Stimulated activated CD8-positive, alpha-beta memory T cell treated with anti-CD3 and anti-CD28 coated beads, Interleukin-2, amount 100 ng/mL, for 1 hour (primary cell): ENCODE measurements at places on chromosomes 7 and 10.

DNA sequence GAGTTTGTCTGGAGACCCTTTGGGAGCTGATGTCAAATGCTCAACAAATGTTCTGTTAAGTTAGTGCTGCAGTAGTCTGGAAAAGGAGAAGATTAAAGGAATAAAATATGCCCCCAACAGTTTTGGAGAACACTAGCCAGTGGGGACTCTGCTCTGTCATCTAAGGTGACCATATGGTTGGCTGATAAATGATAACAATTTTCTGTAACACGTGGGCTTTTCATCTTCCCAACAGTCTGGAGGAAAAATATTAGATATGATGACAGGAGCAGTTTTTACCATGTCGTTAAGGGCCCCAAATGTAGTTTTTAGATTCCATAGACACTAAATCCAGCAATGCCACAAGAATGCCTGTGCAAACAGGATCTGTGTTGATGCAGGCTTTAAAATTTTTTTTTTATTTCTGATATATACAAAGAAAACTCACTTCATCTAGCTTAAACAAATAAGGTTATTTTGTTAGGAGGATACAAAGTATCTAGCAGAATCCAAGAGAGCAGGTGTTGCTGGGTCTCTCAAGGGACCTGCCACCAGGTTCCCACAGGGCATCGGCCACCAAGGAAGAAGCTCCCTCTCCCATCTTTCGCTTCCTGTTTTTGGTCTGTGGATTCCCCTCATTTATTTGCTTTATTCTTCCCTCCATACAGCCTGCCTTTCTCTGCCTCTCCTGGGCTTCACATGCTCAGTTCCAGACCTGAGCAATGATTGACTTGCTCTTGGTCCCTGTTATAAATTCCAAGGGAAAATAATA lies 6.2 kb upstream of the CFAP58 start:
- no peak for DNase-seq

DNA sequence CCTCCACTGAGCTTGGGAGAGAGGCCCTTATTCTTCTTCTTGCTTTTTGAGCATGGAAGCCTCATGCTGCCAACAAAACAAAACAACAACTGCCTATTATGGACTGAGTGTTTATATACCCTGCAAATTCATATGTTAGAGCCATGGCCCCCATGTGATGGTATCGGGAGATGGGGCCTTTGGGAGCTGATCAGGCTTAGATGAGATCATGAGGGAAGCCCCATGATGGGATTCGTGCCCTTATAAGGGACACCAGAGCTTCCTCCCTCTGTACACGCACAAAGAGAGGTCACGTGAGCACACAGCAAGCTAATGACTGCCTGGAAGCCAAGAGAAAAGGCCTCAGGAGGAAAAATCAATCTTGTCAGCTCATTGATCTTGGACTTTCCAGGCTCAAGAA lies 235.0 kb downstream of the FANK1 start:
- no peak for DNase-seq

DNA sequence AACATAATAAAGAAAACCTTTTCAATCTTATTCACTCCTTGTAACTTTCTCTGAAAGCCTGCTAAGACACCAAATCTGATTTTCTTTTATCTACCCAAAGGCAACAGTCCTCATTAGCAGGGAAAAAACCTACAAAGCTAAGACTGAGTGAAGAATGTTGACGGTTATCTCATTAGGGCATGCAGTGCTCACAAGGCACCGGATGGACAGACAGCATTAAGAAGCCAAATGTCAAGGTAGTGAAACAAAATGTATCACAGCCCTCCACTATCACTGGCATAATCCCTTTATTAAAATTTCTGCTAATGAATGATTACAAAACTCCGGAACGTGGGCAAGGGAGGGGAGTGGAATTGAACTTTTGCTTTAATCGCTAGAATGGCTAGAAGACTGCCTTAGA lies 442.8 kb downstream of the NEBL start:
- no peak for DNase-seq

DNA sequence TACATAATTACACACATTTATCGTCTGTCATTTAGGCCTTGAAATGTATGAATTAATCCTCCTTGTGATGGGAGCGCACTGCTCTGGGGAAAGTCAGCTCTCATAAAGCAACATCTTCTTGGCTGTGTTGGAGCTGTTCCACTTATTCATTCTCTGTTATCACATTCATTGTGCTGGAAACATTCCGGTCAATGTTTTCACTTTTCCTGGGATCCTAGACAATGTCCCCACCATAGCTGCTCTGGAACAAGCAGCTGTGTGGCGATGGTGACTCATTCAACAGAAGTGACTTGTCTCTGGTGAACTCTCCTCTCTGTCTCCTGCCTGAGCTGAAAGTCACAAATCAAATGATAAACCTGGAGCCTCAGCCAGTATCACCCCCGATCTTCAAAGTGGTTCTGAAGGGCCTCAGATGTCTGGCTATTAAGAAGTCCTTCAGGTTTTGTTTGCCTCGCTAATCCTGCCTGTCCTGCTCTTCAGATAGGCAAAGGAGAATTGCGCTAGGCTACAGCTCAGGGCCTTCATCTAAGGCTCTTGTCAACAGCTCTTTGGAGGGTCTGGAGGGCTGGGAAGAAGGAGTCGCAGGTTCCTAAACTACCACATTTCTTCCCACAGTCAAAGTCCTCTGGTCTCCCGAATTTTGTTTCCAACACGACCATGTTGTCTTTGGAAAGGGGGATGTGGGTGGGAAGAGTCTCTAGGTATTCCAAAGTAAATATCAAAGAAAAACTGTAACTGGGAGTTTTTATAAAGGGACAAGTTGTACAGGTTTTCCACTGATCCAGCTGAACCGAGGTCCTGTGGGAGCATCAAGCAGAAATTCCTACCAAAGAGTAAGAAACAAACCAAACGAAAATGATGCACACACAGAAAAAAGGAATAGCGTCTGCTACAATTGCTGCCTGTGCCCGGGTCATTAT lies 29.3 kb downstream of the KLF6 start:
- no peak for DNase-seq

GRCh38 chr10:78924319-78925003 lies 144.3 kb upstream of the ZMIZ1 start:
- DNase-seq, result no peak

GRCh38 chr7:152704796-152705384 lies 28.9 kb upstream of the XRCC2 start:
- no peak for DNase-seq

DNA sequence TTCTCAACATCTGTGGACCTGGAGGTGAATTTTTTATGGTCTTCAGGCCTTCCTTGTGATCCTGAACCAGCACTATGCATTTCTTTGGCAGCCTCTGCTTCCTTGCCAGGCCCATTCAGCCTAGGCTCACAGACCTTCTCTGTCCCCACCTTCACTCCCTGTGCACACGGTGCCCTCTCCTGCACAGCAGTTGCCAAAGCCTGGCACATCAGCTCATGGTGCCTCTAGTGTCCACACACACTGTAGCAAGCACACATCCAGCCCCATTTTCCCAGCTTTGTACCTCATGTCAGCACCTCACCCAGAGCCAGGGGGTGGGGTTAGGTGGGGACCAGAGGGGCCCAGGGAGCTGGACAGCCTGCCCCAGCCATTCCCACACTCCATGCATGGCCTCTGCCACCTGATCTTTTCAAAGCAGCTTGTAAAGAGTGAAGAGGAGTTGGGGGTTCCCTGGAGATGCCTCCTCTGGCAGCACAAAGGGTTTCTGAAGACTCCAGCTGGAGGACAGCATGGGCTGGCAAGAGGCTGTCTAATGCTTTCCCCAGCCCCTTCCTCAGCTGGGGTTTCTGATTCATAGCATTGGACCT lies 57.9 kb upstream of the TMEM72 start:
- DNase-seq, result no peak

- DNase-seq, result no peak
Observed at GRCh38 chr7:66869660-66870450, 51.2 kb upstream of the TMEM248 start.

- DNase-seq, result no peak
Observed at GRCh38 chr10:43306899-43307298, 40.0 kb upstream of the RASGEF1A start.

DNA sequence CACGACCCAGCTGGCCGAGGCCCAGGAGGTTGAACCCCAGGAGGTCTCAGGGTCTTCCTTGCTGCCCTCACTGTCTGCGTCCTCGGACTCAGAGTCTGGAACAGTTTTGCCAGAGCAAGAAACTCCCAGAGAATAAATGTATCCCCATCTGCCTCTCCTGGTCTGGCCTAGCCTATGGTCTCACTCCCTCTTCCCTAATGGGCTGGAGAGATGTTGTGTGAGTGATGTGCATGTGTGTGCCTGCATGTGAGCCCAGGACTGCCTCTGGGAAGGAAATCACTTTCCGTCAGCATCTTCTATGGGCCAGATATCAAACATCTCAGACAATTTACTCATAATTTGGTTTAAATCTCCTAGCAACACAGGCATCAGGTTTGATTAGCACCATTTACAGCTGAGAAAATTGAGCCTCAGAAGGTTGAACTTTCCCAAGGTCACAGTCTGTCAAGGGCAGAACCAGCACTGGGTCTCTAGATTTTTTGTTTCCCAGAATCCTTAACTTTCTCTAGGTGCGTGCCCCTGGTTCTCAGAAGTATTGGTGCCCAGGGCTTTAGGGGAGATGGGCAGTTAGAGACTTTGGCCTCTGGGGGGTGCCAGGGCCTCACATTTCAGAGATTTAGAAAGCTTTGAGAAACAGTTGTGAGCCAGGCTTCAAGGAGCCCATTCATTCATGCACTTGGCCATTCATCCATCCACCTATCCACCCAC lies 4.9 kb downstream of the TMEM270 start:
- DNase-seq, result no peak

DNA sequence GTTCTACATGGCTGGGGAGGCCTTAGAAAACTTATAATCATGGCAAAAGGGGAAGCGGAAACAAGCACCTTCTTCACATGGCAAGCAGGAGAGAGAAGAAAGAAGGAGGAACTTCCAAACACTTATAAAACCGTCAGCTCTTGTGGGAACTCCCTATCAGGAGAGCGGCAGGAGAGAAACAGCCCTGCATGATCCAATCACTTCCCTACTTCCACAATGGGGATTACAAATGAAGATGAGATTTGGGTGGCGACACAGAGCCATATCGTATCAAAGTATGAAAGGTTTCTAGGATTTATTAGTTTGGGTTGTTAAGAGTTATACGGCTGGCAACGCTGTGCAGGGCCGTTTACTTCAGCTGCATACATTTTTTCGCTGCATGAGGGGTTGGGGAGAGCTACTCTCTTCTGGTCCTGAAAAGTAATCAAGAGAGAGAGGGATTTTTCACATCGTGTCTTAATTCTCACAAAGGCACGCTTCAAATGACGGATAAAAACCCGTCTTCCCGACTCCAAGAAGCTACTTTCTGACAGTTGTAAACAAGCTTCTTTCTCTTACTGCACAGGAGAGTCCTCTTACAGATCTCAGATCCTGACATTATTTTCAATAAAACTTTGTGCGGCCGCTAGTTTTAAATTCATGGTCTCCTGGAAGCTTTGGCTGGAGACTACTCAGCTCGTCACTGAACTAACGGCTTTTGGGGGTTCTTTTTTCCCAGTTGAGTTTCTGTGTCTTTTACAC lies 751 bp upstream of the GTPBP10 start:
- no peak for DNase-seq

- no peak for DNase-seq
Observed at GRCh38 chr10:44395396-44395795, 10.5 kb upstream of the CXCL12 start.
